Progenitor cell of endocrine pancreas (in vitro differentiated cells): ENCODE measurements at places on chromosomes 4 and X. TPM values are rescaled to one million over a fixed set of nuclear protein-coding genes. Genes with fewer than 3 reads are reported as not detected.

DNA sequence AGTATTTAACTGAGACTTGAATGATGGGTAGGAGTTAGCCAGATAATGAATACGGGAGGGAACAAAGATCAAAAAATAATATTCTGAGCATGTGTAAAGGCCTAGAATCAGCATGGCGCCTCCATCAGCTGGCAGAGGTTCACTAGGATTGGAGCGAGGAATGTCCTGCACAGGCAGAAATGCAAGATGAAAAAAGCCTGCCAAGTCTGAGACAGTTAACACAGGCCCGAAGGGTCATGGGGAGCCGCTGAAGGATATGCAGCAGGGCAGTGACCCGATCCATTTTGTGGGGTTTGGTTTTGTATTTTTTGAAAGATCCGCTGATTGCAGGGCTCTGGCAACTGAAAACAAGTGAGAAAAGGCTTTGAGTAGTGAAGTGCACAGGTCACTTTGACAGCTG, 40.1 kb downstream of the SMPX start:
- DNase-seq: no peak

- DNase-seq: no peak
Observed at GRCh38 chr4:52919461-52919860, 57.3 kb downstream of the RASL11B start.

GRCh38 chr4:135383356-135384288, 1182.0 kb upstream of the PABPC4L start:
- no peak for DNase-seq

GRCh38 chr4:37685823-37686372, 278 bp downstream of the RELL1 start:
- no peak for DNase-seq

DNA sequence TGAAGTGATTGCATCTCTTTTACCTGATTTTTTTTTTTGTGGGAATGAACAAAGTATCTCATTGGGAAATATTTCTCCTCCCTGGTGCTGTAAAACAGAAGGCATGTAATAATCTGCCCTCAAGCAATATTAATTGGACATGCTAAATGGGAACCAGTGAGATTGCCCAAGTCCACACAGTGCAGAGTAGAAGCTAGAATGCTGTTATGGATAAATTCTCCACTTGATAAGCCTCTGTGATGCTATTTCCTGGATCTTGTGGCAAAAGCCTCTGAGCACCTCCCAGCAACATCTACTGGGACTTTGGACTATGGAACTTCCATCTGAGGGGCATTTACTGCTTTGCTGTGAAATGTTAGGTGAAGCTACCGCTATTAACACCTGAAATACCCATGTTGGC, 46.9 kb upstream of the YTHDC1 start:
- DNase-seq: no peak

- no peak for DNase-seq
Observed at GRCh38 chrX:1449036-1449822, 3.5 kb downstream of the ASMTL start.

DNA sequence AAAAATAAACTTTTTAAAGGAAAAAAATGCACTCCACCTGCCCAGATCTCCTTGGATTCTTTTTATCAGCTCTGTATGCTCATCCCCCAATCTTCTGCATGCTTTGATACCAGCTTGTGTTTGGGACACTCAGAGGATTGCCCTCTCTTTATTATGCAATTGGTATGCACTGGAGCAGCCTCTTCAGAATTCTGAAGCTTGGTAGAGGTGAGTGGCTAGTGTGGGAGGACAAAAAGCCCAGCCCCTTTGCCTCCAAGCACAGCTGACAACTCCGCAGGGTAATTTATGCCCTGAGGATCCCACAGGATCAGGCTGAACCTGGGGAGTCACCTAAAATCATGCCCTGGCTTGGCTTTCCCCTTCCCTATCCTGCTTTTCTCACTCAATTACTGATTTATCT, 16.7 kb downstream of the IL21 start:
- DNase-seq: no peak

DNA sequence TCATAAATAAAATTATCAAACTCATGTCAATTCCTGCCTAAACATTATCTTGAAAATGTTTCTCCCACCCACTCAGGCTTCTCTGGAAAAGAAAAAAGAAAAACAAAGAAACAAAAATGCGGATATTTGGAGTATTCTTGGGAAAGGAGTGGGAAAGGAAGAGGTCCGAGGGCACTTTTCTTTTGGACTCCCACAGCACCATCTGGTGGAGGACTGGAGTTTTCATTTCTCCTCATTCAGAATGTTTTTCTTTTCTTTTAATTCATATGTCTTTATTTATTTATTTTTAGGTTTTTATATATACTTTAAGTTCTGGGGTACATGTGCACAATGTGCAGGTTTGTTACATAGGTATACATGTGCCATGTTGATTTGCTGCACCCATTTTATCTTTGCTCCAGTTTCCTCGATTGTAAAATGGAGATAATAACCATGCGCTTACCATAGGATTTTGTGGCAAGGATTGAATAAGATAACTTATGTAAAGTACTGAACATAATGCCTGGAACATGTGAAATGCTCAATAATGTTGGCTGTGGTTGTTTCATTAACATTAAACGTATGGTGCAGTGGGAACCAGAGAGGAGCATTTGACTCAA, 8.0 kb upstream of the KCNE5 start:
- DNase-seq: peak; percentile 18

GRCh38 chrX:51336584-51336983, 4.0 kb downstream of the NUDT10 start:
- DNase-seq: no peak

- no peak for DNase-seq
Observed at GRCh38 chr4:103244251-103244650, 46.1 kb upstream of the CENPE start.

- DNase-seq: no peak
Observed at GRCh38 chrX:50988649-50989048, 78.1 kb downstream of the BMP15 start.

DNA sequence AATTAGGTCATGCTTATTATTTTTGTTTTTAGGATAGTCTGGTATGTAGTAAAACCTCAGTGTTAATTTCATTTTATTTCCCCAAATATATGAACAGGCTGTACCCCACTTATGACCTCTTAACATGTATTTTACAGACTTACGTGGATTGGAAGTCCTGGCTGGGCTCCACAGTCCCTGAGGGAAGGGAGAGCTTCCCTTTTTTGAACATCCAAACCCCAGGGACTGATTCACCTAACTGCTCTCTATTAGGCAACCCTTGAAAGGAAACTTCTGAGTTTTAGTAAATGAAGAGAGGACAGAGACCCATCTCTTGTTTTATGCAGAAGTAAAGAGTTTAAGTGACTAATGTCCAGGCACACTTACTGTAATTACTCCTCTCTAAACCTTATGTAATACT, 233.1 kb upstream of the SPRY1 start:
- no peak for DNase-seq

DNA sequence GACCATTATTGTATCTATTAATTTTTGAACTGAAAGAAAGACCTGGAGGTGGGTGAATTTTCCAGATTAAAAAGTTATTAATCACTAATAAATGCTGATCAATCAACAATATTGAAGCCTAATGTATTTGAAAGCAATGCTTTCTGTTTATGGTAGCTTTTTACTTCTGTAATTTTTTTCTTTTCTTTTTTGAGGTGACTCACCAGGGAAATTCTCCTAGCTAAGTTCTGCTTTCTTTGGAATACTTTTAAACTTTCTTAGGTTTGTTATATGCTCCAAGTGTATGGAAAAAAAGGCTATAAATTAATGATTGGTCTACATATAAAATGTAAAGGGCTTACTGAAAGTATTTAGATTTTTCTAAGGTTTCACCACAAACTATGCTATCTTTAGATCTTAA, 94.2 kb downstream of the MBNL3 start:
- DNase-seq: no peak

GRCh38 chr4:140152013-140152703, 1.8 kb downstream of the MAML3 start:
- DNase-seq: no peak

- DNase-seq: no peak
Observed at GRCh38 chrX:1853916-1854315, 239.1 kb downstream of the ASMT start.

DNA sequence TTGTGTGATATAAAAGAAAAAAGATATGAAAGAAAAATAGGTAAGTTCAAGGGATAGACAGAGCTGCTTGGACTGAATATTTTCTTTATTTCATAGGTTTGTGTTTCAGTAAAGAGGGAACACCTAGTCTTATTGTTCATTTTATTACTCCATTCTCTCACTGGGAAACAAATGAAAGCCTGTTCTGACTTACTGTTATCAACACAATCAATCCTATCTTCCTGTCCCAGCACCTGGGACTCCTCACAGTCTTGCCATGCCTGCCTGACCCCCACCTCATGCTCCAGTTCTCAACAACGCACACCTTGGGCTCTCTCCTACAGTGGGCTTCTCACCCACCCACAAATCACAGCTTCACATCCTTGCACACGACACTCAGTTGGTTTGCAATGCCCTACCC, 189.5 kb downstream of the PRDM5 start:
- DNase-seq: no peak

DNA sequence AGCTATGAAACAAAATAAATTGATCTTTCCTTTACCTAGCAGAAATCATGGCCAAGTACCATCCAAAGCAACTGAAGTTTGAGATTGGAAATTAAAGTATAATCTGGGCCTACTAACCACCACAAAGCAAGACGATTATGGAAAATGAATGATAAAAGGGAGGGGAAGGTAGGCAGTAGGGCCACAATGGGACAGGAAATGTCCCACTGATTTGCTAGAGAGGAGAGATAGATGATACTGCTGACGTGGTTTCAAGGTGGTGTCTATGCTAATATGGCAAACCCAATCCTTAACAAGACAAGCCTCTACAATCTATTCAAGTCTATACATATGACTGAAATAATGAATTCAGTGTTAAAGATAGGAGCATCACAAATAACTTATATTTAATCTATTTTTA, 6.1 kb downstream of the TMPRSS11F start:
- no peak for DNase-seq

- peak; percentile 20 for DNase-seq
Observed at GRCh38 chrX:16946971-16947562, 609 bp downstream of the REPS2 start.

DNA sequence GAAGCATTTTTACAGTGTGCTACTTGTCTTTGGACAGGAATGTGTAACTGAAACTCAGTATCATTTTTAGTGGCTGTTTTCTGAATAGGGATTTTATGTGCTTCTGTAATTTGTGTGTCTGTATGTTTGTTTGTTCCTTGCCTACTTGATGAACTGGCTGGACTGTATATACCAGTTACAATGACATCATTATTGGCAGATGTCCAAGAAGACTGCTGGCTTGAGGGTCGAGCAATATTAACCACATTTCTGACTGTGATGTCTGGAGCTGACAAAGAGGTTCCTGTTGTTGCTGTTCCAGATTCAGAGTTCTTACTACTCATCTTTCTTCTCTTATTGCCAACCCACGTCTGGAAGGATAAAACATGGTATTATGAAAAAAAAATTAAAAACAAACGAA, 33.0 kb downstream of the HDX start:
- DNase-seq: no peak

- no peak for DNase-seq
Observed at GRCh38 chr4:1307951-1308735, 18.5 kb downstream of the MAEA start.

- DNase-seq: no peak
Observed at GRCh38 chr4:85092536-85092935, 126.0 kb upstream of the WDFY3 start.

- no peak for DNase-seq
Observed at GRCh38 chr4:174713181-174713580, 115.9 kb downstream of the GLRA3 start.

DNA sequence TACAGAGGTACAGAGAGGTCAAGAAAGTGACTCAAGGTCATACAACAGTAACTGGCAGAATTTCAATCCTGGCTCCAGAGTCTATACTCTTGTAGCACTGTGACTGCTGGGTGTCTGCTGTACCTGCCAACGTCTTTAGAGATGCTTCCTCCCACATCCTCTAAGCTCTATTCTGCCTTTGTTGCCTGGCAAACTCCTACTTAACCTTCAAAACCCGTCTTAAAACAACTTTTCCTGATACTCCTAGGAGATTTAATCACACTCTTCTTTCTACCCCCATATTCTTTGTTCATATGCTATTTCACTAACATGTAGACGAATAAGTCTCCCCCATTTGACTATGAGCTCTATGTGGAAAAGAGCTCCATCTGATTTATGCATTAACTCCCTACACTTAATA, 16.8 kb downstream of the APBB2 start:
- DNase-seq: no peak

- no peak for DNase-seq
Observed at GRCh38 chrX:21831496-21831895, 7.9 kb upstream of the MBTPS2 start.

- no peak for DNase-seq
Observed at GRCh38 chr4:146275370-146275769, 61.0 kb downstream of the REELD1 start.

DNA sequence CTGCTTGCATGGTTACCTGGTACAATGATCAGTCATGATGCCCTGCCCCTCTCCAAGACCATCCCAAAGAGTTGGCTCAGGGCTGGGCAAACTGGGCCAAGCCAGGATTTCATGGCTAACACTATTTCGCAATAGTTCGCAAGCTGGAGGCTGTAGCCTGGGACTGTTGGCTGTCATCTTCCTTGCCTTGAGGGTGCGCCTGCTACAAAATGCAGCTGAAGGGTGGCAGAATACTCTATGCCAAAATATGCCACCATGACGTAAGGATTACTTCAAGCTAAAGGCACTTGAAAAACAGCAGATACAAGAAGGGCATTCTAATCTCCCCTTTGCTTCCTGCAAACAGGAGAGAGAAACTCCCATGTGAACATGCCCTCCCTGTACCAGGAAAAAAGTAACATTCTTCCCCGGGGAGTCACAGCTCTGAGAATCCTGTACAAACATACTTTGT, 21.0 kb downstream of the SAT1 start:
- DNase-seq: no peak

DNA sequence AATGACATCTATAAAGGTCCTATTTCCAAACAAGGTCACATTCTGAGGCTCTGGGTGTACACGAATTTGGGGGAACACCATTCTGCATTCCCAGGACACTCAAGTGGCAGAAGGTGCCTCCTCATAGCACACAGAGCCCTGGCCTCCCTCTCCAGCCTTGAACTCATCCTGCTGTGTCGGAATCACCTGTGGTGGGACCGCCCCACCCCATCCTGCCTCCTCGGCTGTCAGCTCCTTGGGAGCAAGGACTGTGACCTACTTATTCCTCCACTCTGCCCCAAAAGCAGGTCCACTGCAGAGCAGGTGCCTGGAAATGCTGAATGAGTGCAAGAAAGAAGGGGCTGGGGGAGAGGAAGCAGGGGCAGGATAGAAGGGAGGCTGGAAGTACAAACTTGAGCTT, 33.5 kb downstream of the HTRA3 start:
- no peak for DNase-seq

GRCh38 chrX:54413753-54414152, 26.5 kb upstream of the TSR2 start:
- DNase-seq: no peak

Gene RGN
- 7.3 and 8.0 TPM in 2 replicates for total RNA-seq

Gene MAGEB6B
- total RNA-seq: not detected in 2 replicates

Gene UGT2B17
- not detected in 2 replicates for total RNA-seq

Gene RBM47
- 64.3 and 64.8 TPM in 2 replicates for total RNA-seq

Gene CFAP47
- total RNA-seq: 1.5 and 1.7 TPM in 2 replicates

Gene VCX2
- total RNA-seq: not detected in 2 replicates

Gene KCTD8
- total RNA-seq: 1.3 and 1.7 TPM in 2 replicates

Gene CNGA1
- 1.00 and 1.6 TPM in 2 replicates for total RNA-seq

Gene TMEM164
- total RNA-seq: 100 and 109 TPM in 2 replicates
